Esophagus muscularis mucosa (tissue), 4 donors: ENCODE measurements at places on chromosomes 11 and 22. TPM values are rescaled to one million over a fixed set of nuclear protein-coding genes. Genes with fewer than 3 reads are reported as not detected.

The MB gene
- not detected for total RNA-seq

The SCN4B gene
- 8.4 TPM for total RNA-seq

The FGF19 gene
- total RNA-seq, result not detected

The TBX1 gene
- total RNA-seq, result 2.5 TPM

The LRRC74B gene
- total RNA-seq, result not detected

The SORL1 gene
- total RNA-seq, result 7.5 TPM

The CATSPERZ gene
- total RNA-seq, result not detected

The CFAP300 gene
- 2.2 TPM for total RNA-seq

The SMIM35 gene
- not detected for total RNA-seq

The OR5F1 gene
- total RNA-seq, result not detected

- no peak overlapping the region for H3K27ac ChIP-seq
- H3K4me3 ChIP-seq, result no peak overlapping the region
- peaks cover 3% of the 10 kb centered on the region for H3K27me3 ChIP-seq
- H3K4me1 ChIP-seq, result no peaks in the 10 kb centered on the region
Observed at GRCh38 chr11:4559527-4560440, 14.8 kb downstream of the OR52M1 start.

DNA sequence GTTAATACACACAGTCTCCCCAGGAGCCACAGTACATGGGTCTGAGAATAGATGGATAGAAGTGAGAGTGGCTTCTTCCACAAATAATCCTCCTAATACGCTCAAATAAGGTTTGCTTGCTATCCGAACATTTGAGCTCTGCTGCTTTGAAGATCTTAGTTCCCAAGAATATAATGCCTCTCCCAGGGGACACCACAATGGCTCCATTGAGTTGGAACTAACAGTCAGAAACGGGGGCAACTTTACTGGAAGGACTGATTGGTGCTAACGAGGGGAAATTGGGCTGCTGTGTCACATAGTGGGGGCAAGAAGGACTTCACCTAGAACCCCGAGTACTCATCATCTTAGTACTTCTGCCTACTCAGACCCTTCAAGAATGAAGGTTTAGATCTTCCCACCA lies 66.2 kb downstream of the IGLL5 start:
- no peak overlapping the region for H3K27ac ChIP-seq
- H3K4me3 ChIP-seq, result no peak overlapping the region
- H3K27me3 ChIP-seq, result peaks cover 9% of the 10 kb centered on the region
- DNase-seq, result no peak
- no peaks in the 10 kb centered on the region for H3K36me3 ChIP-seq
- no peaks in the 10 kb centered on the region for H3K4me1 ChIP-seq

GRCh38 chr22:26431261-26431995 lies 2.4 kb downstream of the ASPHD2 start:
- peaks cover 17% of the 10 kb centered on the region for H3K4me1 ChIP-seq
- no peaks in the 10 kb centered on the region for H3K27me3 ChIP-seq
- H3K36me3 ChIP-seq, result no peaks in the 10 kb centered on the region
- H3K4me3 ChIP-seq, result no peak overlapping the region
- DNase-seq, result no peak

GRCh38 chr11:83542861-83543260 lies 256.7 kb upstream of the CCDC90B start:
- peaks cover 16% of the 10 kb centered on the region for H3K4me1 ChIP-seq
- H3K36me3 ChIP-seq, result no peaks in the 10 kb centered on the region
- no peak overlapping the region for H3K4me3 ChIP-seq
- H3K27me3 ChIP-seq, result no peaks in the 10 kb centered on the region
- H3K27ac ChIP-seq, result no peak overlapping the region

GRCh38 chr11:10072142-10072541 lies 221.9 kb downstream of the SBF2 start:
- no peak for DNase-seq
- no peaks in the 10 kb centered on the region for H3K36me3 ChIP-seq
- H3K4me1 ChIP-seq, result no peaks in the 10 kb centered on the region
- H3K27me3 ChIP-seq, result no peaks in the 10 kb centered on the region

- no peaks in the 10 kb centered on the region for H3K27me3 ChIP-seq
- H3K4me3 ChIP-seq, result no peak overlapping the region
- no peak overlapping the region for H3K27ac ChIP-seq
- H3K4me1 ChIP-seq, result no peaks in the 10 kb centered on the region
Observed at GRCh38 chr11:76939219-76939631, 78.5 kb downstream of the ACER3 start.

DNA sequence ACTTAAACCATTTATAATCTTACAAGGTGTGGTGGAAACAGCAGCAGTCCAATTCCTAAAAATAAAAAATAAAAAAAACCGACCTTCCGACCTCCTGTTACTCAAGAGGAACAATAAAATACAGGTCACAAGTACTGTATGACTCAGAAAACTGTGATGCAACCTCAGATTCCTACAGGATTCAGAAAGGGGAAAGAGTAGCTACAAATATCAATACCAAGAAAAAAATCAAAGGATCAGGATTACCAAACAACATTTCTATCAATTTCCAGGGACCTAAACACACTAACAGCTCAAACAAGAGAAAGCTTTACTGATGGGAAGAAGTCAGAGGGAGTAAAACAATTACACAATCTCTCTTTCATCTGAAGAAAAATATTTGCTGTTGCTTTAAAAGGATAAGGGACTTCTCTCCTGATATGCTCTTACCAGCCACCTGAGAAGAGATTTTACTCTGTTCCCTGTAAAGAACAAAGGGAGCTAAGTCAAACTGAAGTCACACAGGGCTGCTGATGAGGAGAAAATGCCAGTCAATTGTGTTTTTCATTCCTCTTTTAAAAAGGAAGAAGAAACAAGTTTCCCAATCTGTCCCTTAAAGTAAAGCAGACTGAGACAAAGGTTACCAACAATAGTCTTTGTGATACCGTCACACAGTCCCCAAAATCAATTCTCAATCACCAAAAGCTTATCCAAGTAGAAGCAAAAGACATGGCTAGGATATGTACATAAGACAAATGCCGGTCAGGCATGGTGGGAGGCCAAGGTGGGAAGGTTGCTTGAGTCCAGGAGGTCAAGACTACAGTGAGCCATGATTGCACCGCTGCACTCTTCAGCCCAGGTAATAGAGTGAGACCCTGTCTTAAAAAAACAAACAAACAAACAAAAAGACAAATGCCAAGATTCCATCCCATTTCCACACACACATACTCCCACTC lies 39.3 kb downstream of the AMBRA1 start:
- DNase-seq, result no peak
- no peak overlapping the region for H3K4me3 ChIP-seq
- no peaks in the 10 kb centered on the region for H3K27me3 ChIP-seq
- peaks cover 24% of the 10 kb centered on the region for H3K4me1 ChIP-seq

- no peak overlapping the region for H3K4me3 ChIP-seq
- no peak overlapping the region for H3K27ac ChIP-seq
- H3K27me3 ChIP-seq, result no peaks in the 10 kb centered on the region
- no peaks in the 10 kb centered on the region for H3K4me1 ChIP-seq
Observed at GRCh38 chr22:37220543-37220981, 8.3 kb upstream of the SSTR3 start.

DNA sequence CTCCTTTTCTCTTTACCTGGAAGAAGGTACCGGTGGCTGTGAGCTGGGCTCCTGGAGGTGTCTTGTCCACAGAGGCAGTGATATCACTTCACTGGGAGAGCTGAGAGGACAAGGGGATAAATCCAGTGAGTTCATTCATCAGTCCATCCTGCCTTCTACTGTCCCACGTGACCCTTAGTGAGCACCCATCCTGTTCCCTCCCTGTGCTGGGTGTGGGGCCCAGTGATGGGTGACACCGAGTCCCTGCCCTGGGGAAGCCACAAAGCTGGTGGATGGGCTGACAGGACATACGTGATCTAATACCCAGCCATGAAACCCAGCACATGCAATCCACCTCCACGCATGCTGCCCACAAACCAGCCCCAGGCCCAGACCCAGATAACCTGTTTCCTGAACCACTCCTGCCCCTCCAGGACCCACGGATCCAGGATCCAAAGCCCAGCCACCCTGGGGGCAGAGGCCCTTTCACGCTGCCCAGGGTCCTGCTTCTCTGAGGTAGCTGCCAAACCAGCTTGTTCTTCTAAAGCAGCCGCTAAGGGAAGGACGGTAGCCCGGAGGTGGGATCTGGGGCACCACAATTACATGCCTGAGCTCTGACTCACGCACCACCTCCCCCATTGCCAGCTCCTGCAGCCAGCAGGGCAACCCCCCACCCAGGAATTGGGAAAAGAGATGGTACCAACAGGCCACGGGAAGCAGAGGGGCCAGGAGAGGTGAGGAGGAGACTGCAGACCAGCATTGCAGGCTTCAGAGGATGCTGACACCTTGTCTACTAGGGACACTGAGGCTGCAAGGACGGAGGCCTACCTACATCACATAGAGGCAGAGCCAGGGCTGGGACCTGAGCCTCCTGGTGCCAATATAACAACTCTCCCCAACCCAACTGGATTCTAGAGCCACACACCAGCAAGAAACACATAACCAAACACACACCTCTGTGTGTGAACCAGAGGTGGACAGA lies 35.2 kb downstream of the GDPD5 start:
- no peaks in the 10 kb centered on the region for H3K36me3 ChIP-seq
- H3K4me3 ChIP-seq, result no peak overlapping the region
- no peak overlapping the region for H3K27ac ChIP-seq
- DNase-seq, result no peak
- H3K27me3 ChIP-seq, result no peaks in the 10 kb centered on the region

DNA sequence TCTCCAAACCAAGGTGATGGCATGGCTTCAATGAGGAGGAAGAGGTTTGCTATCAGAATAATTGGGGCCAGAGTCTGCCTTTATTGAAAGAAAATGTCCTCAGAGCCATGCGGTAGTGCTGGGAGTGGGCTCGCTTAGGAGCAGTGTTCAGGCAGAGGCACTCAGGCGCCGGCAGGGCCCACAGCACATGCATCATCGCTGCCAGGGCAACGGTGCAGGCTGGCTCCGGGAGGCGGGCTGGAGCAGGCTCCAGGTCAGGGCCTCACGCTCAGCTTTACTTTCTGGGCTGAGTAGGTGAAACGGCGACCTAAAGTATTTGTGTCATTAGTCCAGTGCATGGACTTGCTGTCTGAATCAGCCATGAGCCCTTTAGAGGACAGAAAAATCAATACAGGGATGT lies 169.9 kb upstream of the CCDC90B start:
- H3K27me3 ChIP-seq, result no peaks in the 10 kb centered on the region
- H3K4me1 ChIP-seq, result no peaks in the 10 kb centered on the region
- no peak overlapping the region for H3K4me3 ChIP-seq

GRCh38 chr11:41879214-41879613 lies 419.8 kb upstream of the LRRC4C start:
- H3K36me3 ChIP-seq, result no peaks in the 10 kb centered on the region
- no peak overlapping the region for H3K4me3 ChIP-seq
- no peaks in the 10 kb centered on the region for H3K27me3 ChIP-seq
- no peak for DNase-seq
- no peaks in the 10 kb centered on the region for H3K4me1 ChIP-seq

- DNase-seq, result no peak
- no peaks in the 10 kb centered on the region for H3K27me3 ChIP-seq
- H3K27ac ChIP-seq, result no peak overlapping the region
- no peaks in the 10 kb centered on the region for H3K36me3 ChIP-seq
- no peak overlapping the region for H3K4me3 ChIP-seq
Observed at GRCh38 chr22:47083379-47083986, 321.0 kb downstream of the TBC1D22A start.

DNA sequence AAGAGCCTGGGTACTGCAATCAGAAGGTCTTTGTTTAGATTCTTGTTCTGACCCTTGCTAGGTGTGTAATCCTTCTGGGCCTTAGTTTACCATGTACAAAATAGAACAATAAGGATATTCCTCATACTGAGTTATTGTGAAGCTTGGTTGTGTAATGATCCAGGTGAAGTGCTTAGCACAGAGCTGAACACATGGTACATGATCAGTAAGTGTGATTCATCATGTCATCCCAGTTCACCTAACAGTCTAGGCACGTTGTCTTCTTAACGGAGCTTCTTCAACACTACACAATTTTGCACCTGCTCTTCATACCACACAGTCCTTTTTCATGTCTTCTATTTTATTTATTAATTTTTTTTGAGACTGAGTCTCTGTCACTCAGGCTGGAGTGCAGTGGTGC lies 234.3 kb upstream of the TENM4 start:
- DNase-seq, result no peak
- H3K36me3 ChIP-seq, result no peaks in the 10 kb centered on the region
- no peaks in the 10 kb centered on the region for H3K4me1 ChIP-seq
- H3K4me3 ChIP-seq, result no peak overlapping the region
- no peaks in the 10 kb centered on the region for H3K27me3 ChIP-seq
- H3K27ac ChIP-seq, result no peak overlapping the region

GRCh38 chr22:39174498-39175352 lies 22.2 kb upstream of the CBX7 start:
- peaks cover 88% of the 10 kb centered on the region for H3K4me1 ChIP-seq
- H3K27me3 ChIP-seq, result peaks cover 6% of the 10 kb centered on the region
- no peak overlapping the region for H3K4me3 ChIP-seq

DNA sequence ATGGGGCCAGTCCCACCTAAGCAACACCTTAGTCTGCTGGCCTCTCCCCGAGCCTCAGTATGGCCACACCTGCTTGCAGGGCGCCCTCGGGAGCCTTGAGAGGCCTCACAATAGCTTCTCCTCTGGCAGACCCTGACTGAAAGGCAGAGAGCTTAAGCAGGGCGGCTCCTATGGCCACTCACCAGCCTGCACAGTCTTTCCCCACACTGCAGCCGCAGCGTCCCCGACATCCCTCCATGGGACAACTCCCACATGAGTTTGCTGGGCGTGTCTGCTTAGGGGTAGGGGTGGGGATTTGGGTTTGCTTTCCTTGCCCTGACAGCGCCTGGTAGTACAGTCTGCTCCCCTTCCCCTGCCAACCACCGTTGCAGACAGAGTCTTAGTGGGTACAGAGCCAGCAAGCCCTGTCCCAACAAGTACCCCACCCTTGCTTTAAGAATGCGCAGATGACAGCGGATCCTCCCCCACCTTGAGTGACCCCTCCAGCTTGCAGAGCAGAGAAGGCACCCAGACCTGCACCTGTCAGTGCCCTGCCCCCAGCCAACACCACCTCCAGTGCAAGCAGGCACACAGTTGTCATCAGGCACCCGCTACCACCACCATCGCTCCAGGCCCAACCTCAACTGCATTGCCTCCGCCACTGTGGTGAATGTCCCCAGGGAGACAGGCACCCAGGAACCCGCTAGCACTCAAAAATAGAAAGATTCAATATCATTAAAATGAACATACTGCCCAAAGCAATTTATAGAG lies 413.8 kb upstream of the ARHGAP42 start:
- H3K27me3 ChIP-seq, result no peaks in the 10 kb centered on the region
- H3K4me3 ChIP-seq, result no peak overlapping the region
- no peak for DNase-seq
